GM12891 (cell line): ENCODE measurements at places on chromosomes 7 and 10.
A peak's percentile ranks its signal among the peaks of the same experiment; 100 is the strongest.

GRCh38 chr7:74032191-74032490 lies 4.2 kb downstream of the ELN start:
- DNase-seq: no peak

DNA sequence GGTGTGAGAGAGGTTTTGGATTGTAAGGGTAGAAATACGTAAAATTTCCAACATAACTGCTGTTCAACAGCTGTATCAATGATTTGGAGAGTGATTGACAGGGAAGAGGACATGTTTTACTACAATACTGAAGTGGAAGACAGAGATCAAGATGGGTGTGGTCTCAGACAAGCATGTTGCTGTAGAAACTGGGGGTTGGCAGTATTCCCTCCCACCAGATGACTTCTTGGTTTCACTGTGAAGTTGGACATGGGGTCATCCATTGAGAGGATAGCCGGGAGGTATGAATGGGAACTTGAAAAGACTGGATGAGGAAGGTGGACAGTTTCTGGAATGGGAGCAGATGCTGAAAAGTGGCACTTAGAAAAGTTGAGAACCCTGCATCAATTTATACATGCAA lies 95.3 kb upstream of the HDAC9 start:
- no peak for DNase-seq

DNA sequence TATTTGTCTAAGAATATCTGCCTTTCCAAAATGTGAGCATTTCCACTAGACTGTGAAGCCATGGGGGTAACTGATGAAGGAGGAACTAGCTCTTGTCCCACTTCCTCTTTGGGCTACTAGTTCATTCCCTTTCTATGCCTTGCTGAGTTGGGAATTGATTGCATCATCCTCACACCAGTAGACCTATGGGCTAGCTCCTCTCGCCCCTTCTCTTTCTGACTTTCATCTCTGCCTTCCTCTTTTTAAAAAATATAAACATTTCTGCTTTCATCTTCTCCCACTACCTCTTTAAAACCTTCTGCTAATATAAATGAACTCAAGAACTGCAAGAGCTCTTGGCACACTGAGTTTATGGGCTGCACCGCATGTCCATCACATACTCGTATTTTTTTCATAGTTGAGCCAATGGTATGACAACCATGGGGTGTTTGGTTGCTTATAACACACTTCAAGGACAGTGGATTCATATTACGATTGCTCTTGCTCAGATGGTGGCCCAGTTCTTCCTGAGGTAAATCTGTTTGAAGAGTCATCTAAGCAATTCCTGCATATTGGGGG lies 182.0 kb downstream of the REEP3 start:
- no peak for DNase-seq

DNA sequence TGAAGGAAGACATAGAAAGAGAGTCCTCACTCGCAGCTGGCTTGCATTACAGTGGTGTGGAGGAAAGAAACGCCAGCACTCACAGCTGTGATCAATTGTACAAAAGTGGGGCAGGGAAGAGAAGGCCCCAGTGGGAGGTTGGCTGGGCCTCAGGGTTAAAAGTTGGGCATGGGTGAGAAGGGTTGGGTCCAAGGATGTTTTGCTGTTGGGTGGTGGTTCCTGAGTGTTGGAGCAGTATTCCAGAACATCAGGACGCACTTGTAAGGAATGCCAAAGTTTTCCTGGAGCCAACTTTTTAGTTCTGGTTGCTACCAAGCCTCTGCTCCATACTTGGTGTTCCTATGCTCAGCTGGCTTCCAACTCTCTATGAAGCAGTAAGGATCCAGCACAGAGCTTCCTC lies 55.4 kb upstream of the MKRN1 start:
- no peak for DNase-seq

DNA sequence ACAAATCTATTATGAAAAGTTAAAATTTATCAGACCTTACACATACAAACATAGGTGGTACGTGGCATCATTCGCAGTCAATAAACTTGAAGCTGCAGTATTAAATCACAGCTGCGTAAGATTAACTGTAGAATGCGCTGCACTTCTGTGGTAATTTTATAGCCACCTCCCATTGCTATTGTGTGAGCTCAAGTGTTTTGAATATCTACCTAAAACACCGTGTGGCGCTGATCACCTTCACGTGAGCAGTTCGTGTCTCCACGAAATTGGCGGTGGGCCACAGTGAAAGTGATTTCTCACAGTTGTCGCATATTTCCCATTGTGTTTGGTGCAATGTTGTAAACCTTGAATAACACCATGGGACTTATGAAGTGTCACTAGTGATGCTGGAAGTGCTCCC lies 102.8 kb downstream of the PLPP4 start:
- no peak for DNase-seq

DNA sequence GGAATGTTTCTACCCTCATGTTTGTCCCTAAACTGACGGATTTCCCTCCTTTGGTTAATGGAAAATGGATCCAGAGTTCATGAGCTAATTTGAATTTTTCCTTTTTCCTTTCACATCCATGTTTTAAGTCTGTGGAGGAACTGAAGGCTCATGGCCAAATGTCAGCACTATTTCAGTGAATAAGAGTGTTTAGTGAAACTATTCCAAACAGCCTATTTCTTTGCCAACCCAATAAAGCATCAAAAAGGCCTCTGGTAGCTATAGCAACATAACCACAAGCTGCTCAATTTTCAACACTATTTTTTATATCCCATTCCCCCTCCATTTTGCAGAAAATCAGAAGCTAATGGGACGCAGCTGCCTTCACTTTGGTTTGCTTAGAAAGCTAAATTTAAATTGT lies 1454.1 kb downstream of the GATA3 start:
- DNase-seq: no peak

DNA sequence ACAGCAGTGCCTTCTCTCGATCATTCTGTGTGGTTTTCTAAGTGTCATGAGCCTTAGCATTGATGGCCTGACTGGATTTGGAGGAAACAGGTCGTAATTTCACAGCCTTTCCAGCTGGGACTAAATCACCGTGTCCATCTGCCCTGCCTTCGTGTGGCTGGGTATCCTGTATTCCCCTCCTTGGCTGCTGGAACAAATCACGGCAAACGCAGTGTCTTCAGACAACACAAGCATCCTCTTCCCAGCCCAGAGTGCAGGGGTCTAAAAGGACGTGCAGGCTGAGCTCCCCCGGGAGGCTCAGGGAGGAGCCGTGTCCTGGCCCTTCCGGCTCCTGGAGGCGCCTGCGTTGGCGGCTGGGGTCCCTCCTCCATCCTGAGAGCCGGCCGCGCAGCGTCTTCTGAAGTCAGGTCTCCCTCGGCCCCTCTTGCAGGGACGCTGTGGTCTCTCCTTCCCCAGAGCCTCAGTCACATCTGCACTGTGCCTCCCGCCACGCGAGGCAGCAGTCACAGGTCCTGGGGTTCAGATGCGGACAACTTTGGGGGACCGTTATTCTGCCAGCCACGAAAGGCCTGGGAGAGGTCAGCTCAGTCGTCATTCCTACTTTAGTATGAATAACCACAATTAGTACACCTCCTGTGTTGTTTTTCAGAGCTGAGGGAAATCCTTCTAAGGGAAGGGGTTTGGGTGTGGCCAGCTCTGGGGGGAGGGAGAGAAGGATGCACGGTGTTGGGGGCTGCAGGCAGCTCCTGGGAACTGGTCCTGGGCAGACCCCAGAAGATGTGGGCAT lies 41.1 kb downstream of the FAM20C start:
- DNase-seq: no peak

- no peak for DNase-seq
Measured at GRCh38 chr7:5525271-5526099, 101.9 kb upstream of the TNRC18 start.

- DNase-seq: no peak
Measured at GRCh38 chr7:98286701-98287485, 5.4 kb downstream of the BRI3 start.

DNA sequence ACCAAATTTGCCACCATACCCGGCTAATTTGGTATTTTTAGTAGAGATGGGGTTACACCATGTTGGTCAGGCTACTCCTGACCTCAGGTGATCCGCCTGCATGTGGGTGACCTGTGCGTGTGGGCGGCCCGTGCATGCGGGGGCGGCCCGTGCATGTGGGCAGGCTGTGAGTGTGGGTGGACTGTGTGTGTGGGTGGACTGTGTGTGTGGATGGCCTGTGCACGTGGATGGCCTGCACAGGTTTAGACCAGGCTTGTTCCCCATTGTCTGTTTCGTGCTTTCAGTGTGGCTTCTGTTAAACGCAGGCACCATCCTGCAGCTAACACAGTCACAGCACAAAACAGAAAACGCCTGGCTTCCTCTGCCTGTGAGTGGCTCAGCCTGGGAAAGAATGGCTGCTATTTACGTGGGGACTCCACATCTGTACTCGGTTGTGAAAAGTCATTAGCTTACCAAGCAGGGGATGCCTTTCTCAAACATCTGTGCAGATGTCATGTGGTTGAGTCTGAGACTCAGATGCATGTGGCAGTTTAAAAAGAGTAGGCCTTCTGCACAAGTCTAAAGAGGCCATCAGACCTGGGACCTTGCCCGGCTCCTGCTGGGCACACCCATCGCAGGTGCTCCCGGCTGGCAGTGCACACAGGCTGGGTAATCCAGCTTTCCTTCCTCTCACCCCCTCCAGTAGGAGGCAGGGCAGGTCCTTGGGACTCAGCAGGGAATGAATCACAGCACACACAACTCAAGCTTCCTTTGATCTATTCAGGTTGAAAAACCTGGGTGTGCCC lies 91.6 kb downstream of the COBL start:
- no peak for DNase-seq

- DNase-seq: no peak
Measured at GRCh38 chr7:45484094-45484493, 90.1 kb upstream of the ADCY1 start.

DNA sequence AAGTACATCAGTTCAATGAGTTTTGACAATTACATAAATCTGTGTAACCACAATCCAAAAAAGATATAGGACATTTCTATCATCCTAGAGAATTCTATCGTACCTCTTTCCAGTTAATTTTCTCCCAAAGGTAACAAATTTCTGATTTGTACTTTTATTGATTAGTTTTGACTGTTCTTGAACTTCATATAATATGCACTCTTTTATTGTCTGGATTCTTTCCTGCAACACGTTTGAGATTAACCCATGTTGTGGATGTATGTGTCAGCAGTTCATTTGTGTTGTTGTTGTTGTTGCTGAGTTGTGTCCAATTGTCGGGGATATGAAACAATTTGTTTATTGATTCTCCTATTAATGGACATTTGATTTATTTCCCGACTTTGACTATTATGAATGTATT lies 145.9 kb upstream of the WDR11 start:
- no peak for DNase-seq

DNA sequence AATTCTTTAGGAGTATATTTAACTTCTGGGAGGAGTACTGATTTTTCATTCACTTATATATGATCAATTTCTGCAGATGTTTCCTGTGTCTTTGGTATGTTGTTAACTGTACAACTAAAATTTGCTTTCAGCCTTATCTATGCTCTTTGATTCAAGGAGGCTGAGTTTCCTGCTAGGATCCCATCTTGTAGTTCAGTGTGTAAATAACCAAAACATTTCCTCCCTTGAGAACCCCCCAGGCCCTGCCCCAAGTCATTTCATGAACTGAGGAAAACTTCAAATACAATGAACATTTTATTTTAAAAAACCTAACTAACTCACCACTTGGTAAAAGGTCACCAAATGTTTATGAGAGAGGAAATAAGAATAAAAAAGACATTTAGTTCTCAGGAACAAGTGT lies 55.5 kb downstream of the VWA2 start:
- DNase-seq: no peak

DNA sequence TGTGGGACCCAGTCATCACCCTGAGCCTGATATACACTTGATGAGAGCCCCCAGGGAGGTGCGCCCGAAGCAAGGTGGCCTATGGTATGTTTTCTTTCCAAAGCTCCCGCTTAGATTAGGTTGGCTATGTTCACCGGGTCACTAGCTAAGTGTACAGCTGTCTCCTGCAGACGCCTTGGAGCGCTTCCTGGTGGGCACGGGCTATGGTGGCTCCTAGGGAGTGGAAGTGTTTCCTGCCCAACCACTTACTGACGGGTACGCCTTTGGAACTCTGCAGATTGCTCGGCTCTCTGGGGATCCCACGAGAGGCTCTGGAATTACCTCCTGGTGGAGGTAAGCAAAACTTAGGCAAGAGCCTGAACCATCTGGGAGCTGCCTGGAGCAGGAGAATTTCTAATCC lies 83.6 kb upstream of the CXCL12 start:
- DNase-seq: no peak

- no peak for DNase-seq
Measured at GRCh38 chr10:71255808-71256660, 43.7 kb downstream of the UNC5B start.

- no peak for DNase-seq
Measured at GRCh38 chr7:1787681-1788235, 117.7 kb downstream of the ELFN1 start.

GRCh38 chr7:30406664-30407425 lies 71.7 kb downstream of the NOD1 start:
- no peak for DNase-seq

- DNase-seq: no peak
Measured at GRCh38 chr7:8379264-8379663, 54.1 kb upstream of the NXPH1 start.

DNA sequence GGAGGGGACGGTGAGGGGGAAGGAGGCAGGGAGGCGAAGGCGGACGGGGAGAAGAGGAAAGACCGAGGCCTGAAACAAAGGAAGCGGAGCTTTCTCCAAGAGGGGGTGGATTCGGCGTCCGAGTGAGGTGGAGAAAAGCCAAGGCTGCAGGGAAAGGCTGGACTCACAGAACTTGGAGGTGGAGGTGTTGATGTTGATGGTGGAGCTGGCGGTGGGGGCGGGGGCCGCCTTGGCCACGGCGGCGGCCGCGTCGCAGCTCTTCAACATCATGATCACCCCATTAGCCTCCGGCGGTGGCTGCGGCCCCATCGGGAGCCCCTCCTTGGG lies 578 bp downstream of the CACUL1 start:
- peak; percentile 34 for DNase-seq

DNA sequence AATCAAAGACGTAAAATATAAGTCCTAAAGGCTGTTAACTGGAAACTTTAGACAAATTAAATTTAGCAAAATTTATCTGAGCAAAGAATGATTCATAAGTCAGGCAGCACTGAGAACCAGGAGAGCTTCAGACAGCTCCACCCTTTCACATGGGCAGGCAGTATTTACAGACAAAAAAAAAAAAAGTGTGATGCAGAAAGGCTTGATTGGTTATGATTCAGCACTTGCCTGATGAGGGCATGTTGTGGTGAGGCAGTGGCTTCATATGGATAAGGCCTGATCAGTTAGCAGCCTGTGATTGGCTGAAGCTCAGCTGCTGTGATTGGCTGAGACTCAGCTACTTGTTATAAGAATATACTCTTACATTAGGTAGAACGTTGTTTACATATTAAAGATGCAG lies 495.4 kb upstream of the POM121L12 start:
- DNase-seq: no peak

- DNase-seq: no peak
Measured at GRCh38 chr7:22339725-22340390, 17.1 kb downstream of the RAPGEF5 start.

- DNase-seq: no peak
Measured at GRCh38 chr10:88271761-88272543, 311.2 kb downstream of the RNLS start.

DNA sequence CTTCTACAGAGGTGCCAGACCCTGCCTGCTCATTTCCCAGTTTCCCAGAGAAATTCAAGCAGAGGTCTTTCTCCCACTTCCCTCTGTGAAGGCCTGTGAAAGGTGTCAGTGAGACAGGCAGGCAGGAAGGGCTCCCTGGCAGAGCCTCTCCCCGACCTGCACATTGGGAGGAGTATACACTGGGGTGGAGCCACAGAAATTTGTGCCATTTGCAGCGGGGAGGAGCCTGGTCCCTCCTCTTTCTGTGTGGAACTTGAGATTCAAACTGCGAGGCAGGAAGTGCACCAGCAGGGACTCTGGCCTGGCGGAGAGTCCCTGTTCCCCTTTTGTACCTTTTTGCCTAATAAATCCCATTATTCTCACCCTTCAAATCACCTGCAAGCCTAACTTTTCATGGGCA lies 54.6 kb upstream of the OPN4 start:
- DNase-seq: no peak
